HuH-7.5 (cell line): ENCODE measurements at places on chromosomes 11 and 22.

DNA sequence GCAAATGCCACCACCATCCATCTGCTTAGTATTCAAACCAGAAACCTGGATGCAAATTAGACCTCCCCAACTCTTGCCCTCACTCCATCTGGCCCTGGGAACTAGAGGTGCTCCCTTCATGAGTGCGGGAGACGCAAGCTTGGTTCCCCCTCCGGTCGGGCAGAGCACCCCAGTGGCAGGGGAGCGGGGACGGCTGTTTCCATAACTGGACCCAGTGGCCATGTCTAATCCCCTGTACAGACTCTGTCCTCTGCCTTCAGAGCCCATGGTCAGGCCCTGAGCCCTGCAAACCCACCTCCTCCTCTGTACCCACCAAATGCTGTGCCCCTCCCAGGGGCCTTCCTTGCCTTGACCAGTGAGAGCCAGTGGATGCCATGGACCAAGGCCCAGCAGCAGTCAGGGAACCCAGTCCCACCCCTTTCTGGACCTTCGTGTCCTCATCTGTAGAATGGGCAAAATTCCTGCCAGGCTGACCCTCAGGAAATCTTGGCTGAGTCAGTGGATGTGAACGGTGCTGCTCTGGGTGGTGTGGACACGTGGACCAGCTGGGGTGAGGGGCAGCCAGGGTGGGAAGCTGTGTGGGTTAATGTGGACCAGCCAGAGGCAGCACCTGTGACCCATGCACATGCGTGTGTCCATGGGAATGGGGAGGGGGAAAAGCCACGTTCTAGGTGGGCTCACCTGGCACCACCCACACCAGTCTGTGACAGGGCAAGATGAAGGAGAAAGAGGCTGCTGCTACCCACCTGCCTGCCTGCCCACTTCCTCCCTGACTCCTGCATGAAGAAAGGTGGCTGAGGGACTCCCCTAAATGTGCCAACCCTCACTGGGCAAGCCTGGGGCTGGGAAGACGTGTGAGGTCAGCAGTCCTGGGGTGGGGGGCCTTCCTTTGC lies 72.8 kb downstream of the LRRC32 start:
- no peak for DNase-seq

GRCh38 chr11:45847911-45848316 lies 639 bp downstream of the CRY2 start:
- peak; percentile 36 for DNase-seq

DNA sequence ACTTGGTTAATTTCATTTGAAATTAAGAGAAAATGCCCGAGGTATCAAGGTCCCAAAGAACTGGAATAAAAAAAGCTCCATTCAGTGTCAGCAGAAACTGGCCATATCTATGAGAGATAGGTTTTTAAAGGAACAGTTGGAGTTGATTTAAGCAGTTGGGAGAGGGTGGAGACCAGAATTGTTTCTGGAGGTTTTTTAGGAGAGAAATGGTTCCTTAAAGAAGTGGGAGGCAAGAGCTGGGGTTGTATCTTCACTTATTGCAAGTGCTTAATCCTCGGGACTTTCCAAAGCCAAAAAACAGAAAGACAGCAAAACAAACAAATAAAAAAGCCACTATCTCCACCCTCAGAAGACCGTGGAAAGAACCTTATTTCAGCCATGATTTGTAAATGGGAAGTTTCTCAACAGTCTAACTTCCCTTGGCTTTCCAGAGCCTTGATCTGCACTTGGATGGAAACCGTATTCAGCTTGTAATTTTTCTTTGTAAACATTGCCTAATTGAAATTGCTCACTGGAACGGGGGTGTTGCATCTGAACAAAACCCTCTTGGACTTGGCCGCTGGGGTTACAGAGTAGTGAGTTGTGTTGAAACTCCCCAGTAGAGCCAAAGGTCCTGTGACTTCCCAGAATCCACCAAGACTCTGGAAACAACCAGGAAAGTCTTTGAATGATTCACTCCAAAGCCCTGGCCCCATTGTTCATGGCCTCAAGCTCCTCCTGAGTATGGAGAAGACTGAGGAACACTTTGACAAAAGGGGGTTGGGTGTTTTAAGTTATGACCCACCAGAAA lies 115.6 kb downstream of the SLC1A2 start:
- DNase-seq, result peak; percentile 32

DNA sequence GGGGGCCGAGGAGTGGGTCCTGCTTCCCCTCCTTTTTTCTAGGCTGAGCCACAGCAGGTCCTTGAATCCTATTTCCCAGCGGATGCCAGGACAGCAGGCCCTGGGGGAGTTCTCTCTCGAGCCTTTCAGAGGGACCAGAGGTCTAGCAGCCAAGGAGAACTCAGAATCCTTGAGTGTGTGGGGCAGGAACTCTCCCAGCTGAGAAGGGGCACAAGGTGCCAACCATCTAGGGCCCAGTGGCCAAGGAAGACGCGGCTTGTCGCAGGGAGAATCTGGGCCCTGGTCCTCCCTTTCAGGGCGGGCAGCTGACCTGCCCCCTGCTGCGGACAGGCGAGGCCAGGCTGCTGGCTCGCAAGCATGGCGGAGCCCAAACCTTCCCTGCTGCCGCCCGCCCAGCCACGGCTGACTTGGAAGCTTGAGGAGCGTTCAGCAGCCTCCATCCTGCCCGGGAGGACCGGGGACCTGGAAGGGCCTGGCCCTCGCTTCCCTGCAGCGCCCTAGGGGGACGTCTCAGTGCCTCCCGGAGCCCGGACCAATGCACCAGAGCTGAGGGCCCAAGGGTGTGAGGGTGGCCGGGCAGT lies 972 bp upstream of the TSSC4 start:
- peak; percentile 47 for DNase-seq
